ENCODE measurements at places on chromosomes 2 and 18.
A peak's percentile ranks its signal among the peaks of the same experiment; 100 is the strongest.

- DNase-seq = no peak
These were observed 170.0 kb upstream of the SIX3 start for GRCh38 chr2:44771522-44771921.

GRCh38 chr18:906416-907114, 1.9 kb downstream of the ADCYAP1 start:
- DNase-seq = no peak

- no peak for DNase-seq
These were observed 173.8 kb downstream of the NRXN1 start for GRCh38 chr2:50858156-50858555.

DNA sequence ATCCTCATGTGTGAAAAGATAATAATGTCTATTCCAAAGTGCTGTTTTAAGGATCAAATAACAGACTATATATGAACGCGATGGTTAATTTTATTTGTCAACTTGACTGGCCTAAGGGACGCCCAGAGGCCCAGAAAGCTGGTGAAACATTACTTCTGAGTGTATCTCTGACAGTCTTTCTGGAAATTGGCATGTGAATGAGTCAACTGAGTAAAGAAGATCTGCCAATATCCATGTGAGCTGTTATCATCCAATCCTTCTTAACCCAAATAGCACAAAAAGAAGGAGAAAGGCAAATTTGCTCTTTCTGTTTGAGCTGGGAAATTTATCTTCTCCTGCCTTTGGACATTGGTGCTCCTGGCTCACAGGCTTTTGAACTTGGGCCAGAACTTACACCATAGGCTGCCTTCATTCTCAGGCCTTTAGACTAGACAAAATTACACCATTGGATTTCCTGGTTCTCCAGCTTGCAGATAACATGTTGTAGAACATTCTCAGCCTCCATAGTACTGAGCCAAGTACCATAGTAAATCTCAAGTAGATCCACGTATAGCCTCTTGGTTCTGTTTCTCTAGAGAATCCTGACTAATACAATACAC, 114.7 kb upstream of the DOCK10 start:
- DNase-seq = no peak

DNA sequence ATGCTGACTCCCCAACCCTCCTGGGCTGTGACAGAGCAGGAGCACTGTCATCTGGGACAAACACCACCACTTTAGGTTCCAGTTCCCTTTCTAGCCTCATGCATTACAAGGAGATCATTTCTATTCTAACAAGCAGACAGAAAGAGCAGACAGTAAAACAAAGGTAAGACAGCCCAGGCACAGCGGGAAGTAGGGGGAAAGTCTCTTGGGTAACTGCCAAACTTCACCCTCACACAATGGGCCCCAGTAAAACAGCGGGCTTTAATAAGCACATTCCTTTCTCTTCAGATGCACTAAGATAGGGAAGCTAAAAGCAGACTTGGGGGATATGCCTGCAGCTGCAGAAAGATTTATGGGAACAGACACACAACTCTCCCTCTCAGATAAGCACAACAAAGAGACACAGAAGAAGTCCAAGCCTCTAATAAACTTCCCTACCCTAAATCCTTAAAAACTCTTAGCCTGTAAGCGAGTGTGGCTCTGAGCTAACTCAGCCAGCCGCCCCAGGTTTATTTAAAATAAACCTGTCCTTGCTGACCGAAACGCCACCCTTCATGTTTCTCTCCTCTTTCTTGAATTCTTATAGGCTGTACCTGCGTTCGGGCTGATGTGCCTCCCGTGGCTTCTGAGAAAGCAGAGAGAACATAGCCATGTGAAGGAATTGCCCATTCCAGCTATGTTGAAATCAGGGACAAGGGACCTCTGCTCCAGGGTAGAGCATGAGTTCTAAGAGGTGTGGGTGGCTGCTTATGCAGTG, 726.8 kb upstream of the DDX18 start:
- DNase-seq = no peak

- no peak for DNase-seq
These were observed 16.8 kb upstream of the RHOB start for GRCh38 chr2:20430035-20430434.

- DNase-seq = no peak
These were observed 53.4 kb downstream of the DSC3 start for GRCh38 chr18:30989141-30989540.

GRCh38 chr2:84187258-84187657, 271.8 kb downstream of the SUCLG1 start:
- no peak for DNase-seq

DNA sequence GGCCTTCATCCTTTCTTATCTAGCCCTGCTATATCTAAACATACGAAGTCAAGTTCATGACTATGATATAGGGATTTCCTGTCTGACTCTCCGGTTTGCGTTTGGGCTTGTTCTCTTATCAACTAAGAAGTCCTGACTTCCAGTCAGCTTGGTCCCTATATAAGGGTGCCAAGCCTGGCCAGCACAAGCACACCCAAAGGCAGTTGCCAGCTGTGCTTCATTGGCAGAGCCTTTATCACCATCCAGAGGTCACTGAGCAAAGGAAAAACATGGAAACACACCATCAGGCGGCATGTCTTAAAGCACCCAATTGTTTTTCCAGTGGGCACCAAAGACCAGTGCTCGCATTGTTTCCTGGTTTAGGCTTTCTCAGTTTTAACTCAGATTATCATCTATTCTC, 72.7 kb downstream of the FEZ2 start:
- DNase-seq = no peak

- no peak for DNase-seq
These were observed 252.5 kb upstream of the TANK start for GRCh38 chr2:160907738-160908137.

GRCh38 chr2:229920011-229920641, 1.7 kb downstream of the TRIP12 start:
- peak; percentile 62 for DNase-seq

DNA sequence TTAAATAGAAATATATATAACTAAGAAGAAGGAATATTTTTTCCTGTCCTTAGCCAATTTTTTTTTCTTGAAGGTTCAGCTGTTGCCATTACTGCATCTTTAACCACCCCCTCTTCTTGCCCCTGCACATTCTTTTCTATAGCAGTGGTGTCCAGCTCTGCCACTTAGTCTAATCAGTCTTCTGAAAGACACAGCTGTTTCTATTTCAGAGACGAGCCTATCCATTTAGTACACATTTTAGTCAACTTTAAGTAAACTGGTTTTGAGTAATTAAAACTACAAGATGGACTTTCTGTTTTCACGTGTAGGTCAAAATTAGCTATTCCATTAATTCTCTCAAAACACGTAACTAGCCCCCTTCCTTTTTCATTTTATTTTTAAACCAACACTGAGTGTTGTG, 21.0 kb downstream of the SPOPL start:
- DNase-seq = no peak

GRCh38 chr2:28665041-28665704, 86.5 kb upstream of the PPP1CB start:
- no peak for DNase-seq

GRCh38 chr2:170764880-170765261, 5.3 kb upstream of the ERICH2 start:
- no peak for DNase-seq

DNA sequence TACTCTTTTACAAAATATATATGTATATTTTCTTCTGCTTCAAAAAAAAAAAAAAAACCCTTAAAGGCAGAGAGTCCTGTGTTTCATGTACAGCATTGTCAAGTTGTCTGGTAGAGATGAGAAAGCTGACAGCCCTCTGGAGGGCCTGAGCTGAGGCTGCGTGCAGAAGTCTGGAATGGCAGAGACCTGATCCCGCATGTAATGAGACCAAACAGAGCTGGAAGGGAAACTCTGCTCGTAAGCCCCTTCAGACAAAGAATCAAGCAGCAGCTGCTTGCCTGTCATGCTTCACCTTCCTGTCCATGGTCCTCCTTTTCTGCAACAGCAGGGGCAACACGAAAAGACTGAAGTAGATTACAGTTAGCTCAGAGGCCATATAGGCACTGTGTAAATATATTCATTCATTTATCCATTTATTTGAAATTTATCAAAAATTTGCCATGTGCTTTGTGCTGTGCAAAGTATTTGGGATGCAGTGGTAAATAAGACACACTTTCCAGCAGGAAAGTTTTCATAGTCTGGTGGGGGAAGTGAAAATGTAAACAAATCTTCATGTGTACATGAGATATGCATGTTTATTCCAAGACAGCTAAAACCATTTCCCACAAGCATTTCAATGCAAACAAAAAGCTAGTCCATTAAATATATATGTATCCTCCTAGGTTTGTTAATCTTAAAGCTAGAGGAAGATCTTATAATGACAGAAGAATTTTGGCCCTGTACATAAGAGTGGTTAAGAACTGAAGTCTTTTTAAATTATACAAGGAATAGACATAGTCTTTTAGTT, 912.7 kb downstream of the CPS1 start:
- no peak for DNase-seq

- no peak for DNase-seq
These were observed 162.2 kb downstream of the FIGN start for GRCh38 chr2:163573652-163574051.

- peak; percentile 82 for DNase-seq
These were observed 45.9 kb upstream of the FAM117B start for GRCh38 chr2:202588647-202589581.

DNA sequence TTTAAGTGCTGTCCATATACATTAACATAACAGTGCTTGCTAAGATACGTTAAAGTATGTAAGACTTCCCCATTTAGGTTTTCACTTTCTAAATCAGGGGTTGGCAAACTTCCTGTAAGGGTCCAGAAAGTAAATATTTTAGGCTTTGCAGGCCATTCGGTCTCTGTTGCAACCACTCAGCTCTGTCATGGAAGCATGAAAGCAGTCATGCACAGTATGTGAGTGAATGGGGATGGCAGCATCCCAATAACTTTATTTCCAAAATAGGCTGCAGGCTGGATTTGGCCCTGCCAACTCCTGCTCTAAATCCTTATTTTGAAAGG, 128.7 kb downstream of the PLA2R1 start:
- no peak for DNase-seq

- DNase-seq = no peak
These were observed 8.7 kb downstream of the CYP26B1 start for GRCh38 chr2:72138921-72139381.

- DNase-seq = no peak
These were observed 77.2 kb downstream of the NEURL3 start for GRCh38 chr2:96427917-96428316.

GRCh38 chr2:84964406-84965191, 6.4 kb upstream of the KCMF1 start:
- DNase-seq = no peak

- no peak for DNase-seq
These were observed 9.8 kb downstream of the STEAP3 start for GRCh38 chr2:119233326-119234020.

DNA sequence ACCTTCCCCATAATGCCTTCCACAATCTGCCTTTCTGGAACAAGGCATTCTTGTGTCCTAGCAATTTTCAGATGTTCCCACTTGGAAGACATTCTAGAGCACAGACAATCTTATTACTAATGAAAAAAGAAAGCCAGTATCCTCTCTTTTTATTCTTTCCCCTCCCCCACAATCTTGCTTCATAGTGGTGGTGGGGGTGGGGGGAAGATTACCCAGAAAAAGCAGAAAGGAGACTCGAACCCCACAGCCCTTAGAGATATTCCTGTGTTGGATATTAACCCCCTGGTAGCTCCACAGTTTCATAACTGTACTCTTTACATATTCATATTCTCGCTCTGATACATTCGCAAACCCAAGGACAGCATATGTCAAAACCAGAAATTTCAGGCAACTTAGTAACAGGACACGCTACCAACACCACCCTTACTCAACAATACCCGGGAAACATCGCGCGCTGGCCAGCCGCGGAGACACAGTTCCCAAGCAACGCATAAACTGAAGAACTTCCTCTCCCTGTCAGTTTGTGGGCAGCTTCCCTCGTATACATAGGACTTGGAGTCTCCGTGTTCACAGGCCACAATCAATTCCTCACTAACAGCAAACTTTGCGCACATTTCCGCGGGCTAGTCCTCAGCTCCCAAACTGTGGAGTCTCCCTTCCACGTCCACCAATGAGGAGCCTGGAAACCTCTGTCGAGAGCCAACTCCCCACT, 793 bp downstream of the NR4A2 start:
- DNase-seq = peak; percentile 62

DNA sequence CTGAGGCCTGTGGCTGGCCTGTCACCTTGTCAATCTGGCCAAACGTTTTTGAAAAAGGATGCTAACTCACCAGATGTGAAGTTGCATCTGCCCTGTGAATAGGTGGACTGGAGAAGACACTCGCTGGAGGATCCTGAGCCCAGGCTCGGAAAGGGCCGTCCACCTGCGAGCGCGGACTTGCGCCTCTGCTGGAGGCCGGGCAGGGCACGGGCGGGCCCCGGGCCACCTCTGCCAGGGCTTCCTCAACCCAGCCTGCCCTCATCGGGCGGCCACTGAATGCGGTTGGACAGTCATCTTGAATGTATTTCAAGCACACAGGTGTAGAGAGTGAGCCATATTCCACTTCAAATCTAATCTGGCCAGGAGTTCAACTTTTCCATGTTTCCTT, 83.9 kb downstream of the FAM210A start:
- no peak for DNase-seq

GRCh38 chr2:70670626-70671025, 97.4 kb downstream of the ADD2 start:
- DNase-seq = no peak

DNA sequence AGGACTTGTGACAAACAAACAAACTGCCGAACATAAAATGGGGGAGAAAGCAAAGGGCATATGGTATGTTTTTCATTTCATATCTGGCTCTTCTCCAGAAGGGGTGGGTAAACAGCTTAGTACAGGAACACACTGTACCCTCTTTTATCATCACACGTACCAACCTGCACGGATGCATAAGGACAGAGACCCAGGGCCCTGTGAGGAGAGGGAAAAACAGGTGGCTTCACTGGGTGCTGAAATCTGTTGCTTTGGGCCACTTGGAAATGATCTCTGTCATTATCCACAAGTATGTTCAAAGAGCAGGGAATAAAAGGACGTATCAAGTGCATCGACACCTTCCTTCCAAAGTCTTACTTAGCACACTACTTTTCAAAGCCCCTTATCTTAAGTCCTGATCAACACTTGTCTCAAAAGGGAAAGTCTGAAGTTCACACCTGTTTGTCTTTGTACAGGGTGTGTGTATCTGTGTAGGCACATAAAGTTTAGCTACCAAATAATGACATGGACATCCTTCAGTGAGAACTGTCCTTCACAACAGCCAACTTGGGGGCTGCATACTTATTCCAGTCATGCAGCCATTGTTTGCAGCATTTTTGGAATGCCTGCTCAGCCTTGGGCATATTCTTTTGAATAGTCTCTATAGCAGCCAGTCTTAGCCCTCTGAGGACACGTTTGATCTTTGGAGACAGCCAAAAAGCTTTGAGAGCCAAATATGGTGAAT, 60.6 kb downstream of the IRS1 start:
- DNase-seq = no peak

DNA sequence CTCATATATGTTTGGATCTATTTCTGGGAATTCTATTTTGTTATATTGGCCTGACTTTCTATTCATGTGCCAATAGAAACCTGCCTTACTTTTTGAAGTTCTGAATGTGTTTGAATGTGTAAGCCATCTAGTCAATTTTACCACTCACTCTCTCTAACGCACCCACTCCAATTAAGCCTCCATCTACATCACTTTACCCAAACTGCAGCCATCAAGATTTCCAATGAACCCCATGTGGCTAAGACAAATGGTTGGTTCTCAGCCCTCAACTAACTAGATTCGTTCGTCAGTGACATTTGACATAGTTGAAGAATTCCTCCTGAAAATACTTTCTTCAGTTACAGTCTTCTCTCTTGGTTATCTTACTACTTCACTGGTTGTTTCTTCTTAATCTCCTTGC, 137.3 kb upstream of the FSHR start:
- no peak for DNase-seq

All from CD4-positive, alpha-beta T cell treated with Interleukin-17A for 1 hour (primary cell).